ENCODE measurements at places on chromosomes 16 and 17.

DNA sequence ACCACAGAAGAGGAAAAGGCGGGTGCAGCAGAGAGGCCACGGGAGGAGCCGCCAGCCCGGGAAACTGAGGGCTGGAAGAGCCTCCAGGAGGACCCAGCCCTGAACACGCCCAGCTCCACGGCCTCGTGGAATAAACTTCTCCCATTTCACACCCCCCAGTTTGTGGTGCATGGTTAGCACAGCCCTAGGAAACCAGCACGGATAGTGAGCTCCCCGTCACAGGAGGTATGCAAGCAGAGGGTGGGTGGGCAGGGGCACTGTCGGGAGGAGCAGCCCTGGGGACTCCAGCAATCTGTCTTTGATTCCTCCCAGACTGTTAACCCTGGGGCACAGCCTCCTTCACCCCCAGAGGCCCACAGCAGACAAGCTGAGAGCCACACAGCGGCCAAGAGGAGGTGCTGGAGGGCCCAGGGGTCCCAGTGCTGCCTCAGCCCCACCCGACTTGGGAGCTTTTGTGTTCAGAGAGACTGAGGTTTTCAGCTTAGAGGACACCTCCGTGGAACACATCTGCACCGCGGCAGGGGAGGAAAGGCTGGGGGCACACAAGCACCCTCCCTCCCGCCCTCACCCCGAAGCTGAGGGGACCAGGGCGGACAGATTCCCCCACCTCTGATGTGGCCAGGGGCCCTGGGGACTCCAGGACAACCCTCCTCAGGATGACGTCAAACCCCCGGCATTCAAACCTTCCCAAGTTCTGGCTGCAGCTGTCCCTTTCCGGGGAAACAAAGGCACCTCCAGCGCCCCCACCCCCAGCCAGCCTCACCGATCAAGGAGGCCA is 1.7 kb upstream of the IL17C start:
- no peaks in the 10 kb centered on the region for H3K36me3 ChIP-seq
- no peaks in the 10 kb centered on the region for H3K27me3 ChIP-seq
- no peak overlapping the region for H3K4me3 ChIP-seq
- DNase-seq = no peak
- no peak overlapping the region for H3K27ac ChIP-seq
- no peaks in the 10 kb centered on the region for H3K4me1 ChIP-seq

- DNase-seq = no peak
- no peak overlapping the region for H3K4me3 ChIP-seq
- 0 out of 2 replicates have a peak overlapping the region, but pooled peaks have one; percentile 34 for H3K27ac ChIP-seq
- no peaks in the 10 kb centered on the region for H3K27me3 ChIP-seq
- no peaks in the 10 kb centered on the region for H3K36me3 ChIP-seq
These were observed 12.9 kb upstream of the SEC14L1 start for GRCh38 chr17:77127735-77128361.

- peak overlapping the region; percentile 85 for H3K27ac ChIP-seq
- peaks cover 63% of the 10 kb centered on the region for H3K36me3 ChIP-seq
- peaks cover 67% of the 10 kb centered on the region for H3K4me1 ChIP-seq
- no peak for DNase-seq
These were observed 37.1 kb downstream of the MPRIP start for GRCh38 chr17:17079336-17079735.

GRCh38 chr16:82671741-82672140 is 45.0 kb downstream of the CDH13 start:
- no peaks in the 10 kb centered on the region for H3K4me1 ChIP-seq
- peaks cover 22% of the 10 kb centered on the region for H3K27me3 ChIP-seq
- H3K4me3 ChIP-seq = no peak overlapping the region
- no peak overlapping the region for H3K27ac ChIP-seq
- H3K36me3 ChIP-seq = no peaks in the 10 kb centered on the region

DNA sequence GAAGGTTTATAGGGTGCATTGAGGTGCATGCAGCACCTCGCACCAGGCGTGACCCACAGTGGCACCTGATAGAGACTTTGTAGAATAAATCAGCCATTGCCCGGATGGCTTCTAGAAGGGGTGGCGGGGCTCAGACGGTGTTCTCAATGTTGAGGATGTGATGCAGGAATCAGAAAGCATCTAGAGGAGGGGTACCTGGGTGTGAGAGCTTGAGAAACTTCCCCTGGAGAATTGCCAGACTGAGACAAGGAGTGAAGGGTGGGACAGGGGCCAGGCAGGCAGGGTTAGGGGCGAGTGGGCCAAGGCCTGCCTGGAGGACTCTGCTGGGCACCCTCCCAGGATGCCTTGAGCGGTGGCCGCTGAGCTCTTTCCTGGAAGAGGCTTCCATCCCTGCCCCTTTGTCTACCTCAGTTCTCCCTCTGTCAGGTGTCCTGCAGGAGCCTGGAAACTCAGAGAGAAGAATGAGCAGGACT is 9.3 kb upstream of the ADGRG1 start:
- no peak for DNase-seq
- no peaks in the 10 kb centered on the region for H3K27me3 ChIP-seq
- H3K36me3 ChIP-seq = no peaks in the 10 kb centered on the region
- peak overlapping the region; percentile 76 for H3K4me3 ChIP-seq
- peaks cover 63% of the 10 kb centered on the region for H3K4me1 ChIP-seq

DNA sequence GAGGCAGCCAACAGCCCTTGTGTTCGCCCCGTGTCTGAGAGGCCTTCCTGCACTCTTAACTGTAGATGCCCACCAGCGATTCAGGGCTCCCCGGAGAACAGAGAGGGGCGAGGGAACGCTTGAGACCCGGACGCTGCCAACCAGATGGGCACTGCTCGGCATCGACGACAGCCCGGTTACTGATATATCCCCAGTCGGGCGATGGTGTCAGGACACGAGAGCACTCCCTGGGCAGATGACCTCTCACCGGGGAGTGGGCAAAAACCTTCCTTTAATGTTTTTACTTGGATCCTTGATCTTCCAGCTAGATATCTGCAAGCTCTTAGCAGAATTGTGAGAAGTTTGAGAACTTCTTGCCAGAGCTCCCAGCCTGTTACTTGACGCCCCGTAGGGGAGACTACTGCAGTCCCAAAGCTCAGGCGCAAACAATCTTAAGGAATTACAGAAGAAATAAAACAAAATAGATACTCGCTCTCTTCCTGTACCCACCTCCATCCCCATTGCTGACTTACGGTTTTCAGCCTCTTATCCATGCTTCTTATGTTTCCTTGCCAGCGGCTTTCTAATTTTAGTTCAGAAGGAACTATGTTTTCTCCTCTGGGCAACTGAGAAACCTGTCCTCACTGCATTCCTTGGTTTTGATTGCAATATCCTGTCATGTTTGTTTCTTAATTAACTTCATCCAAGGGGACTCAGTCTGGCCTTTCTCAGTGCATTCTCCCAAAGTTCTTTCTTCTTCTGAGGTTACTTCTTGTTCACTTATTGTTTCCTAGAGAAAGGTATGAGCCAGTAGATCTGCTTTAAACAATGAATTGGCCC is 845 bp downstream of the SP2 start:
- no peaks in the 10 kb centered on the region for H3K36me3 ChIP-seq
- peak overlapping the region; percentile 69 for H3K27ac ChIP-seq
- H3K4me1 ChIP-seq = peaks cover 32% of the 10 kb centered on the region
- H3K27me3 ChIP-seq = no peaks in the 10 kb centered on the region
- no peak for DNase-seq

GRCh38 chr17:8522577-8522976 is 86.9 kb downstream of the NDEL1 start:
- no peak overlapping the region for H3K4me3 ChIP-seq
- H3K36me3 ChIP-seq = no peaks in the 10 kb centered on the region
- DNase-seq = no peak
- H3K27me3 ChIP-seq = peaks cover 69% of the 10 kb centered on the region
- no peaks in the 10 kb centered on the region for H3K4me1 ChIP-seq

GRCh38 chr17:67700037-67700724 is 17.6 kb upstream of the NOL11 start:
- H3K27ac ChIP-seq = no peak overlapping the region
- H3K27me3 ChIP-seq = no peaks in the 10 kb centered on the region
- H3K36me3 ChIP-seq = no peaks in the 10 kb centered on the region
- no peak for DNase-seq
- no peaks in the 10 kb centered on the region for H3K4me1 ChIP-seq

DNA sequence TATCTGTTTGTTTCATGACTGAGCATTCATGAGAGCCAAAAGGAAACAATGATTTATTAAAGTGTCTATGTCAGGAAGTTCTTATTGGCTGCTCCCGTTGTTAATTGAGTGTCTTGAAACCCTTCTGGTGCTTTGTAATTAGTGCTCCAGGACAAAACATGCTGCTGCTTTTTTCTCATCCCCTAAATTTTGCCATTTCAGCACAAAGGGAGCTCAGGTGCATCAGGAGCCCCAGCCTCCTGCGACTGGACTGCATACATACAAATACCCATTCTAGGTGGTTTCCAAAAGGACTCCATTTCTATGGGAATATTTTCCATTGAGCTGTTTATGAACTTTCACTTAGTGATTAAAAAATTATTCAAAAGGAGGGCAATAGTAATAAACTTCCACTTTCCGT is 354.0 kb downstream of the CDH13 start:
- no peak for DNase-seq
- no peaks in the 10 kb centered on the region for H3K36me3 ChIP-seq
- no peaks in the 10 kb centered on the region for H3K27me3 ChIP-seq
- no peak overlapping the region for H3K27ac ChIP-seq

DNA sequence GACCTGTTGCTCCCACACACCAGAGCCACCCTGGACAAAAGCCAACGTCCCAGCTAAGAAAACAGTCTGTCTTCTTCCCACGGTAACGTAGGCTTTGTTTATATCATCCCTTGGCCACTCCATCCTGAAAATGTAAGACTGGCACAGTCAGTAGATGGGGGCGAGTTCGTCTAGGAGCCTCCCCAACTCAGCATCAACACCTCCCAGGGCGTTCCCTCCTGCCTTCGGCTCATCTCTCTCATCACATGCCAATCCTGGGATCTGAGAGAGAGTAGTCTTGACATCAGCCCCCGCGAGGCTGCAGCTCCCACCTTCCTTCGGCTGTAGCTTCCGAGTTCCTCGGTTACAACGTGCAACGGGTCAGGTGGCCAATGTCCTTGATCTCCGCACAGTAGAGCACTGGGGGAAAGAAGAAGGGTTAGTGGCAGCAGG is 894 bp downstream of the RNF227 start:
- H3K36me3 ChIP-seq = no peaks in the 10 kb centered on the region
- no peak overlapping the region for H3K27ac ChIP-seq
- H3K4me3 ChIP-seq = peak overlapping the region; percentile 60
- DNase-seq = no peak

- no peaks in the 10 kb centered on the region for H3K4me1 ChIP-seq
- no peak overlapping the region for H3K27ac ChIP-seq
- no peaks in the 10 kb centered on the region for H3K27me3 ChIP-seq
- no peak for DNase-seq
These were observed 42.8 kb downstream of the PHKB start for GRCh38 chr16:47503936-47504335.

DNA sequence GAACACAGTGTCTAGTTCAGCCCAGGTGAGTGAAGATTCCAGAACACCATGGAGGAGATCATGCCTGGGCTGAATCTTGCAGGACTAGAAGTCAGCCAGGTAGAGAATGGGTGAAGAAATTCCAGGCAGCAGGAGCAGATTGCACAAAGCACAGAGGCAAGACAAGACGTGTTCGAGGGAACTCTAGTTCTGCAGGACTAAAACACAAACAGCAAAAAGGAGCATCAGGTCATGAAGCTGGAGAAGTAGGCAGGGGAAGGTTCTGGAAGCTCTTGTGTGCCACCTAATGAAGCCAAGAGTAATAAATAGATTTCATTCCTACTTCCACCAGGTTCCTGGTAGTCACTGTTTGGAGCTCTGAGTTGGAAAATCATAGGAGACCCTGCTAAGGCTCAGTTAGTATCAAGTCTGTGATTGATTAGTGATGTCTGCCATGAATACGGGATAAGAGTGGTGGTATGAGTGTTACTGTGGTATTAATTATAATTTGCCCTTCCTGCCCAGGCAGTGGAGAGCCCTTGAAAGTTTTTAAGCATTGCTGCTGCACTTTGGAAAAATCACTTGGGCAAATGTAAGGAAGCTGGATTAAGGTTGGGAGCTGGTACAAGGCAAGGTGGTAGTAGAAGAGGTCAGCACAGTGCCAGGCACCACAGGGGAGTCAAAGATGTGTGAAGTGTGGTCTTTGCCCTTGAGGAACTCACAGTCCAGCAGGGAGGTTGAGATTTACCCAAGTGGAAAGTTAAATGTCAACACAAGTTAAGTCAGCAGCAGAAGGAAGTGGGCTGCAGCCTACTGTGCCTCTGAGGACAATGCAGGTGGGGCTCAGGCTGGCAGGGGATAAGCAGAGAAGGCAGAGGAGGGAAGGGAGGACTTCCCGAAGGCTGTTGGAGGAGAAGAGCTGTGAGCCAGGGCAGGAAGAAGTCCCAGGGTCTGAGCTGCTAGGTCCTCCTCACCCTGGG is 13.5 kb upstream of the FOXN1 start:
- no peak for DNase-seq
- no peaks in the 10 kb centered on the region for H3K36me3 ChIP-seq
- peaks cover 6% of the 10 kb centered on the region for H3K4me1 ChIP-seq
- peaks cover 32% of the 10 kb centered on the region for H3K27me3 ChIP-seq

DNA sequence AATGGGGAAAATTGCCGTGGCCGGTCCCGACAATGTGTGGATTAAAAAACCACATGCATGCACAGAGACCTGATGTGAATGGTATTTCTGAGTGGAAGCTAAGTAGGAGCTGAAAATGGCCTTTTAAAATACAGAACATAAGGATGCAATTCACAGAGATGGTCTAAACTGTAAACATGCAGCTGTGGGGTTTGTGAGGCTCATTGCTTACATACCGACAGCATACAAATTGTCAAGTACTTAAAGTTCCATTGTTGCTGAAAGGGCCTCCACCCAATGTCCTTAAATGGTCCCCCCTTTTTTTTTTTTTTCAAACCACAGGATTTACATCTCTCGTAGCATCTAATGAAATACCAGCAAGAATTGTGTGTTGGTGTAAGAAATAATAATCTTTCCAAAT is 523.2 kb downstream of the MAF start:
- no peaks in the 10 kb centered on the region for H3K4me1 ChIP-seq
- DNase-seq = no peak
- H3K27ac ChIP-seq = no peak overlapping the region
- H3K27me3 ChIP-seq = no peaks in the 10 kb centered on the region
- no peaks in the 10 kb centered on the region for H3K36me3 ChIP-seq

DNA sequence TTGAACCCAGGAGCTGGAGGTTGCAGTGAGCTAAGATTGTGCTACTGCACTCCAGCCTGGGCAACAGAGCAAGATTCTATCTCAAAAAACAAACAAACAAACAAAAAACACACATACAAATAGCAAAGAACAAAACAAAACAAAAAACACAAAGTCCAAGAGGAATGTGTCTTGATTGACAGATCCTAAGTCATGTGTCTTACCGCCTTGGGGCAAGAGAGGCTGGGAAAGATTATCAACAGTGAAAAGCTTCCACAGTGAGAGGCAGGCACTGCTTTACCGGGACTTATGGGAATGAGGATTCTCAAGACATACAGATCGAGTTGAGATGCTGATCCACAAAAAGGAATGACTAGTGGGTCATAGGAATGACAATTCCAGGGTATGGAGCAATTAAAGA is 62.7 kb upstream of the GAS7 start:
- no peak overlapping the region for H3K4me3 ChIP-seq
- no peak for DNase-seq
- H3K4me1 ChIP-seq = no peaks in the 10 kb centered on the region
- 0 out of 2 replicates have a peak, but pooled peaks cover 4% of the 10 kb centered on the region for H3K27me3 ChIP-seq

Measured in PC-9 (cell line).